ENCODE measurements at places on chromosomes 12 and 14.

GRCh38 chr12:78534311-78534710 is 330.3 kb upstream of the SYT1 start:
- no peak overlapping the region for H3K4me3 ChIP-seq
- DNase-seq, result no peak
- peaks cover 1% of the 10 kb centered on the region for H3K27me3 ChIP-seq
- no peaks in the 10 kb centered on the region for H3K36me3 ChIP-seq
- H3K4me1 ChIP-seq, result no peaks in the 10 kb centered on the region

DNA sequence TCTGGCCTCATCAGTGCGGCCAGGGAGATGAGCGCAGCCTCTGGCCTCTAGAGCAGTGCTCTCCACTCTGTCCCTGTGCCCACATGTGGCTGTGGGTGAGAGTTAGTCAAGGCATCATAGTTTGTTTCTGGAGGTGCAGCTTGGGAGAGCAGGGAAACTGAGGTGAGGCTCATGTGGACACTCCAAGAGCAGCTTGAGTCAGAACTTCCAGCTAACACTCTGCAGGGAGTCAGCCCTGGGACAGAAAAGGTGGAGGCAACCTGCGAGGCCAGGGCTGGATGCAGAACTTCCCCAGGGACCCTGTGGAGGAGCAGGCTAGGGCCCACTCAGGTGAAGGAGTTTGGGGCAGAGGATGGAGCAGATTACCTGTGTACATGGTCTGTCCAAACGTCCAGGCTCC is 10.8 kb downstream of the ISCA2 start:
- H3K27me3 ChIP-seq, result no peaks in the 10 kb centered on the region
- no peak overlapping the region for H3K4me3 ChIP-seq
- no peak overlapping the region for H3K27ac ChIP-seq

DNA sequence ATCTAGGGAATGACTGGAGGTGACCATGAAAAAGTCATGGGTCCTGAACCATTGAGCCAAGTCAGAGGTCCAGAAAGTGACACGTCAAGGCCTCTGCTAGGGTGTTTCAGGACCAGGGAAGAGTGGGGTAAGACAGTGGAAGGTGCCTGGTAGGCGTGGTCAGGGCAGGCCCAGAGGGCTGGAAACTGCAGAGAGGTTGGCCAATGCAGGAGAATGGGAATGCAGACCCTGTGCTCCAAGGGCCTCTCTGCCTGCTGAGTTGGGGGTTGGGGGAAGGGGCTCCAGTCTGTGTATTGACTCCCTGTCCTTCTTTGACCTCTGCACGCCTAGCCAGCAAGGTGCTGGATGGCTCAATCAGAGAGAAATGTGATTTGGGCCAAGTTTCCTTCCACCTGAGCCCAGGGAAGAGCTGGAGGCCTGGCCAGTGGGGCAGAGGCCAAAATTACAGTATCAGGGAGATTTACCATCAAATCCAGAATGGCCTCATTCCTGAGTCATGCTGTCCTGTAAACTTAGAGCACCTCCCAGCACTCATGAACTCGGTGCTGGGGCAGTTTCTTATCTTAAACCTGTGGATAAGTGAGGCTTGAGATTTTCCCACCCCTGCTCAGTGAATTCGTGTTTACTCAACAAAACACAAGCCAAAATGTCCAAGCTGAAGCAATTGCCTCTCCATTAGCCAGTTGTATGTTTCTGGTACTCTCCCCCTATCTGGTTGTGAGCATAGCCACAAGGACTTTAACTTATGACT is 24.4 kb downstream of the IRF2BPL start:
- no peak for DNase-seq
- H3K4me3 ChIP-seq, result no peak overlapping the region
- no peaks in the 10 kb centered on the region for H3K36me3 ChIP-seq

DNA sequence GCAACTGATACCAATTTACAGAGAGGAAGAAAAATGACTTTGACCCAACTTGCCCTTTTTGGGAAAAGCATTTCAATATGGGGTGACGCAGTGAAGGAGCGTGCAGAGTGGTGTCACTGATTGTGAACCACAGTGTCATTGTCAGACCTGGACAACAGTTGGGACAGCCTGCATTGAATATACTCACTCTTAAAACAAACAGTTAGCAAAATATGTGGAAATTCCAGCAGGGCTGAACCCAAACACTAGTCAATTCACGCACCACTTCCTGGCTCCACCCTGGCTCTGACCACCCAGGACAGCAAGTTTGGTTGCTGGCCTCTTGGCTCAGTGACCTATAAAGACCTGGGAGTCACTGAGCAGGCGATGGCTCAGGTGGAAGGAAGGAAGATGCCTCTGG is 61.3 kb downstream of the NOS1 start:
- H3K36me3 ChIP-seq, result no peaks in the 10 kb centered on the region
- peaks cover 5% of the 10 kb centered on the region for H3K27me3 ChIP-seq
- H3K4me1 ChIP-seq, result no peaks in the 10 kb centered on the region

GRCh38 chr12:51195841-51196240 is 22.0 kb downstream of the POU6F1 start:
- peaks cover 16% of the 10 kb centered on the region for H3K36me3 ChIP-seq
- H3K27me3 ChIP-seq, result no peaks in the 10 kb centered on the region
- H3K27ac ChIP-seq, result no peak overlapping the region
- no peak overlapping the region for H3K4me3 ChIP-seq
- H3K4me1 ChIP-seq, result no peaks in the 10 kb centered on the region
- DNase-seq, result no peak

DNA sequence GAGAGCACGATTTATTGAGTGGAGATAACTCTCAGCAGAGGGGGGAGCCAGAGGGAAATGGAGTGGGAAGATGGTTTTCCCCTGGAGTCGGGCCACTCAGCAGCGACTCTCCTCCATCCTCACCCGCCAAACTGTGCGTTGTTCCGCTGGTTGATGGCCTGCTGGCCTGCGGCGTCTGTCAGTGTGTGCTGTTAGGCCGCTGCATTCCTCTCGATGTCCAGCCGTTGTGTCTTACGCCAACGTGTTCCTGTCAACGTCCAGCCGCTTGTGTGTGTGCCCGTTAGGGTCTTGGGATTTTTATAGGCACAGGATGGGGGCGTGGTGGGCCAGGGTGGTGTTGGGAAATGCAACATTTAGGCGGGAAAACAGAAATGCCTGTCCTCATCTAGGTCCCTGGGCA is 69.2 kb downstream of the PTPRQ start:
- no peak overlapping the region for H3K4me3 ChIP-seq
- no peaks in the 10 kb centered on the region for H3K4me1 ChIP-seq
- H3K27ac ChIP-seq, result no peak overlapping the region
- no peak for DNase-seq
- H3K36me3 ChIP-seq, result no peaks in the 10 kb centered on the region
- no peaks in the 10 kb centered on the region for H3K27me3 ChIP-seq

DNA sequence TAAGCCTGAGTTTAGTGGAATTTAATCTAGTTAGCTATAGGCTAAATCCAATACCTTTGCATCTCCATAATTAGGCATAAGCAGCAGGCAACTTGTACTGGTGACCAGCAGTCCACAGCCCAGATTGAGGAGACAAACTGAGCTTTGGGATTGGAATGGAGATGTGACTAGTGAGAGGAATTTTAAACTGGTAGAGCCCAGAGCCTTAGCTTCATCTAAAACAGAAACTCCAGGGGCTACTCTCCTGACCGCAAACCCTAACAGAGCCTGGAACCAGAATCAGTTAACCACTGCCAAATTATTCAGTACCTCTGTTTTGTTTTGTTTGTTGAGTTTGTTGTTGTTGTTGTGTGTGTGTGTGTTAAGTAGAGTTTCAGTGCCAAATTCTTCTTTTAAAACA is 53.2 kb downstream of the TSPAN19 start:
- H3K4me1 ChIP-seq, result no peaks in the 10 kb centered on the region
- H3K4me3 ChIP-seq, result no peak overlapping the region
- no peak for DNase-seq
- H3K36me3 ChIP-seq, result no peaks in the 10 kb centered on the region
- no peak overlapping the region for H3K27ac ChIP-seq

GRCh38 chr14:69118305-69118704 is 34.6 kb downstream of the DCAF5 start:
- peaks cover 33% of the 10 kb centered on the region for H3K36me3 ChIP-seq
- H3K27ac ChIP-seq, result no peak overlapping the region
- H3K4me1 ChIP-seq, result peaks cover 18% of the 10 kb centered on the region
- no peak for DNase-seq
- H3K27me3 ChIP-seq, result no peaks in the 10 kb centered on the region

- no peak overlapping the region for H3K27ac ChIP-seq
- H3K36me3 ChIP-seq, result no peaks in the 10 kb centered on the region
- H3K27me3 ChIP-seq, result peaks cover 21% of the 10 kb centered on the region
- peaks cover 3% of the 10 kb centered on the region for H3K4me1 ChIP-seq
- DNase-seq, result no peak
Measured at GRCh38 chr12:98456576-98457573, 58.5 kb upstream of the TMPO start.

GRCh38 chr14:101908795-101909194 is 55.6 kb upstream of the DYNC1H1 start:
- H3K27ac ChIP-seq, result no peak overlapping the region
- peaks cover 23% of the 10 kb centered on the region for H3K36me3 ChIP-seq
- no peak overlapping the region for H3K4me3 ChIP-seq
- no peak for DNase-seq

GRCh38 chr12:102487226-102487625 is 6.9 kb upstream of the IGF1 start:
- no peak for DNase-seq
- peaks cover 16% of the 10 kb centered on the region for H3K4me1 ChIP-seq
- no peaks in the 10 kb centered on the region for H3K27me3 ChIP-seq
- no peaks in the 10 kb centered on the region for H3K36me3 ChIP-seq

GRCh38 chr12:12925388-12925787 is 26.6 kb downstream of the GPRC5D start:
- peaks cover 5% of the 10 kb centered on the region for H3K27me3 ChIP-seq
- H3K4me1 ChIP-seq, result no peaks in the 10 kb centered on the region
- no peak overlapping the region for H3K27ac ChIP-seq
- DNase-seq, result no peak

DNA sequence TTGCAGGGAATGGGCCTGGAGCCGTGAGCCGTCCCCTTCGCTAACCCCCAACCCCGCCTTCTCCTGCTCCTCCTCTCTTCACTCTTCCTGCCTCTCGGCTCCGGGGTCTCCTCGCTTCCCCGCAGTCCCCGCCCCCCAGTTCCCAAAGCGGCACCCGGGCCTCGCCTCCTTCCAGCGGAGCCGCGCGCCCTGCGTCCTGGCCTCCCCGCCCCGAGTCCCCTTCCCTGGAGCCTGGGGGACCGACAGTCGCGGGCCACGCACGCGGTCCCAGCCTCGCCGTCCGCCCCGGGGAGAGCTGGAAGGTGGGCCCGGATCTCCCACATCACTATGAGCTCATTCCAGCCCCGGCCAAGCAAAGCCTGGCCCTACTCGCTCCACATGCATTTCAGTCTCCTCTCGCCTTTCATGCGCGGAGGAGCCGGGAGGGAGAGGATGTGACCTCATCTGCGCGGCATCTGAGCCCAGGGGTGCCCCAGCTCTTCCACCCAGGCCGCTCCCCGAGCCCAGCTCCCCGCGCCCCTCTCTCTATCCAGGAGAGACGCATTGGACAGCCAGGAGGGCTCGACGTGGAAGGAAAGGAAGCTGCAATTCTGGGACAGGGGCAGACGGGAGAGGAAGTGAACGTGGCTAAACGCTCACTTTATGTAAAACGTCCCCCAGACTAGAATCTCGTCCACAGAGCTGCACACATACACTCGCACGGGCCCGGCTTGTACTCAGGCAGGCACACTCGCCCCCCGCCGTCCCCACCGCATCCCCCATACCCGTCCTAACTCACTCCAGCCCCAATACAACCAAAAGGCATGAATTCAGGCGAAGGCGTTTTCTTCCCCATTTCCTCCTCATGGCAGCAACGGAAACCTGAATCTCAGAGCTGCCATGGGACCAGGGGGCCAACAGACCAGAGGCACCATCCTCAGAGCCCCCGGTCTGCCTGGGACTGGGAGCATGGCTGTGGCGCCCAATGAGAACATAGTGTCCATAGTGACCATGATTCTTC is 108.7 kb upstream of the CCND2 start:
- H3K36me3 ChIP-seq, result no peaks in the 10 kb centered on the region
- H3K27me3 ChIP-seq, result no peaks in the 10 kb centered on the region
- H3K4me1 ChIP-seq, result peaks cover 36% of the 10 kb centered on the region
- peak overlapping the region; percentile 97 for H3K27ac ChIP-seq
- H3K4me3 ChIP-seq, result peak overlapping the region; percentile 94

- no peak overlapping the region for H3K27ac ChIP-seq
- DNase-seq, result no peak
- peaks cover 8% of the 10 kb centered on the region for H3K36me3 ChIP-seq
- H3K4me3 ChIP-seq, result no peak overlapping the region
- peaks cover 20% of the 10 kb centered on the region for H3K4me1 ChIP-seq
Measured at GRCh38 chr14:91830777-91831176, 36.6 kb downstream of the TC2N start.

GRCh38 chr12:67193704-67194103 is 75.5 kb upstream of the CAND1 start:
- no peak overlapping the region for H3K27ac ChIP-seq
- DNase-seq, result no peak
- no peaks in the 10 kb centered on the region for H3K27me3 ChIP-seq
- no peaks in the 10 kb centered on the region for H3K4me1 ChIP-seq
- H3K36me3 ChIP-seq, result no peaks in the 10 kb centered on the region

DNA sequence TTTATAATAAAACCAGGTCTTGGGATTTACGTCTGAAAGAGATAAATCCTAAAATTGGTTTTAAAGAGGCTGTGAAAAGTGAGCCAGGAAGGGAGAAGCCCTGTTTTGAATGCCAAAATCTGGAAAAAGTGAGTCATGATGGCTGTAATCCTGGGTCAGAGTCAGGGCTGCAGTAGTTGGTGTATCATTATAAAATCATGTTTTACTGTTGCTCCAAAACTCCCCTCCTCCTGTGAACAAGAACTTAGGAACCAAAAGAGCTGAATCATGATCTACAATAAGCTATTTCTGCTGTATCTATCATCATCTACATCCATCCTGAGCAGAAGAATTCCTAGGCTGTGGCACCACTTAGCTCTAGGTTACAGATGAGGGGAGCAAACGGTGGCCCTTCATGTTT is 79.3 kb downstream of the LMO3 start:
- H3K36me3 ChIP-seq, result no peaks in the 10 kb centered on the region
- H3K4me1 ChIP-seq, result no peaks in the 10 kb centered on the region
- no peak overlapping the region for H3K27ac ChIP-seq
- H3K4me3 ChIP-seq, result no peak overlapping the region
- no peaks in the 10 kb centered on the region for H3K27me3 ChIP-seq
- no peak for DNase-seq

Measured in memory B cell (primary cell).